ENCODE measurements at places on chromosomes 7 and 10.

- DNase-seq: no peak
Observed at GRCh38 chr7:7718492-7718891, at the start of gene RPA3. Gene RPA3 (minus strand): TSS chr7:7718607. CDS start chr7:7640418, 78,189 bp downstream.

- DNase-seq: no peak
Observed at GRCh38 chr7:37666026-37666799, 17.4 kb upstream of the GPR141 start.

DNA sequence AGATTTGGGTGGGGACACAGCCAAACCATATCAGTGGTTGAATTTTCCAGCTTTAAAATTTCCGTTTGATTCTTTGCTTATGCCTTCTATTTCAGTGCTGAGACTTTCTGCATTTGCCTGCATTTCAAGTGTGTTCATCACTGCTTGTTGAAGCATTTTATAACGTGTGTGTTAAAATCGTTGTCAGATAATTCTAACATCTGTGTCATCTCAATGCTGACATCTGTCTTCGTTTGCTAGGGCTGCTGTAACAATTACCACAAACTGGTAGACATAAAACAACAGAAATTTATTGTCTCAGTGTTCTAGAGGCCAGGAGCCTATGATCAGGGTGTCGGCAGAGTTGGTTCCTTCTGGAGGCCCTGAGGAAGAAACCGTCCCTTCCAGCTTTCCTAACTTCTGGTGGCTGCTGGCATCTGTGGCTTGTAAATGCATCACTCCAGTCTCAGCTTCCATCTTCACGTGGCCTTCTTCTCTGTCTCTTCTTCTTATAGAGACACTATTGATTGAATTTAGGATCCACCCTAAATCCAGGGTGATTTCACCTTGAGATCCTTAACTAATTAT, 71.1 kb upstream of the SDK1 start:
- no peak for DNase-seq

GRCh38 chr7:123570390-123571182, 13.0 kb upstream of the NDUFA5 start:
- no peak for DNase-seq

DNA sequence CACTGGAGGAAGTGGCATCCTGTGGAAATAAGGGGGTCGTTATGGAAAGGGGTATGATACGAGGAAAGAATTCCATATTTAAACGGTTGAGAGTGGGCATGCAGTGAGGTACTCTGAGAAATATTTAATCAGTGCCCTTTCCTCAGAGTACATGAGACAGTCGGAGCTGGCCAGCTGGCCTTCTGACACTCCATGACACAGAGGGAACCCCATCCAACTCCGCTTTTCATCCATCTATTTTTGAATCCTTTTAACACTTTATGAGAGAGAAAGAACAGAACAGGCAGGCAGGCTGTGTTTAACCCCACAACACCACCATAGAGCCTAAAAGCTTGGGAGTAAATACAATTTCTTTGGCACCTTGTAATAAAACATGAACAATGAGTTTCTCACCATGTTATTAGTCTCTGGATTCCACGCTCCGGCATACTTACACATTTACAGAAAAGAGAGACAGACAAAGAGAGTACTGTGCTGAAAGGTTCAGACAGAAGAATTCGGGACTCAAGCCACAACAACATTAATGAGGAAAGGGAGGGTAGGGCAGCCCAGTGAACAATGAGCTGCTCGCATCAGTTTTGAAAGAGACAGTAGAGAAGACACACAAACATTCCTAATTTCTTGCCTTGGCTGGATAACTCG, 124.2 kb upstream of the PDLIM1 start:
- DNase-seq: no peak

GRCh38 chr7:1963575-1963974, 269.2 kb downstream of the MAD1L1 start:
- no peak for DNase-seq

DNA sequence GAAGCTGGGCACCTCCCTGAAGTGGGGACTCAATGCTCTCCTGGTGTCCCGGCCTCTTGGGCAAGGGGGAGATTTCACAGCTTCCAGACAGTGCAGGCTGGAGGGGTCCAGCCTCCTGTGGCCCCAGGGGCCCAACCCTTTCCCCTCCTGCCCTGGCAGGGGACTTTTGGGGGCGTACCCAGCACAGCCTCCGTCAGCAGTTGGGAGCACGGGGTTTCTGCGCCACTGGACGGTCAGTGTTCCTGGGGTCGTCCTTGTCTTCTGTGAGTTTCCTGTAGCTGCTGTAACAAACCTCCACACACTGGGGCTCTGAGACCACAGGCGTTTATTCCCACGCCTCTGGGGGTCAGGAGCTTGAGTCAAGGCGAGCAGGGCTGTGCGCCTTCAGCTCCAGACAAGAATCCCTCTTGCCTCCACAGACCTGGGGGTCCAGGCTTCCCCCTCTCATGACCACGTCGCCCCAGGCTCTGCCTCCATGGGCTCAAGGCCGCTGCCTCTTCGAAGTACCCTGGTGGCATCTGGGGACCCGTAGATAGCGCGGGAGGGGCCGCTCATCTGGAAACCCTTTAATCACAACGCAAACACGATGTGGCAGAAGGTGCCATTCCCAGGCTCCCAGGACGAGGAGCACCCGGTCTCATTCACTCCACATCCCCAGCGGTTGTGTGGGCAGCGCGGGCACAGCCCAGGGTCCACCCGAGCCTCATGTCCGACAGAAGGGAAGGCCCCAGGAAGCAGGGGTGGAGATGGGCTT, 14.0 kb downstream of the PWWP2B start:
- no peak for DNase-seq

Measured in GM06990 (cell line).